ENCODE measurements at places on chromosomes 12 and 14.

- no peak for DNase-seq
These were observed 228.3 kb downstream of the RAD51B start for GRCh38 chr14:68047906-68048305.

GRCh38 chr14:23094666-23095195 lies at the start of gene ACIN1:
TSS of gene ACIN1 (minus strand) at chr14:23095136. CDS start at chr14:23095112, 24 bp downstream.
- no peak for DNase-seq

GRCh38 chr12:1282670-1283315 lies 291.8 kb downstream of the ERC1 start:
- DNase-seq: peak; percentile 79

- no peak for DNase-seq
These were observed 107.9 kb downstream of the PPM1H start for GRCh38 chr12:62827042-62827441.

DNA sequence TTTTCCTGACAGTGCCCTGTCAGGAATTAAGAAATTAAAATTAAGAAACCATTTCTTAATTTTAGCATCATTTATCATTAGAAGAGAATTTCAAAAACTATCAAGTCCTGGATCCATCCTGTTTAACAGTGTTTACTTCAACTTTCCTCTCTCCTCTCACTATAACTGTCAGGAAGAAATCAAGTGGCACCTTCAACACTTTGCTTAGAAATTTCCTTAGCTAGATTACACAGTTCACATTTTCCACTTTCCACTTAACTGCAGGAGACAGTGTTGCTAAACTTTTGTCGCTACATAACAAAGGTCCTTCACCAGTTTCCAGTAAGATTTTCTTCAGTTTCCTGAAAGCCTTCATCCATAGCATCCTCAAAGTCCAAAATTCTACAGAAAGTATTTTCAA lies 21.9 kb upstream of the OR10P1 start:
- DNase-seq: no peak

GRCh38 chr14:23548351-23549318 lies 2.9 kb downstream of the ZFHX2 start:
- no peak for DNase-seq

DNA sequence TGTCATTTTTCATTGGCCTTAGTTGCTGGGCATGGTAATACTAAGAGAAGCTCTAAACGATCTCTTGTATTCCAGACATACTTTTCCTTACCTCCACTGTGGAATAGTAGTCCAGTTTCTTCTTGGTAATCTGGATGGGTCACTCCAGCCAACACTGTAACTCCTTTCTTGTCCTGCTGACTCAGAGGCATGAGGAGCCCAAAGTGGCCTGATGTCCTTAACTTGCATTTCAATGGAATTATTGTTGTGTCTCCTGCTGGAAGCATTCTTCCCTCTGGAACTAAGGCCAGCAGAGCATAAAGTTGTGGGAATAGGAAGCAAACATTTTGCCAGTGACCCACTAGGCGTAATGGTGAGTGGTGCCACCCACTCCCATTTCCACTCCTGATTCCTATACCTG lies 33.1 kb downstream of the DAAM1 start:
- no peak for DNase-seq

DNA sequence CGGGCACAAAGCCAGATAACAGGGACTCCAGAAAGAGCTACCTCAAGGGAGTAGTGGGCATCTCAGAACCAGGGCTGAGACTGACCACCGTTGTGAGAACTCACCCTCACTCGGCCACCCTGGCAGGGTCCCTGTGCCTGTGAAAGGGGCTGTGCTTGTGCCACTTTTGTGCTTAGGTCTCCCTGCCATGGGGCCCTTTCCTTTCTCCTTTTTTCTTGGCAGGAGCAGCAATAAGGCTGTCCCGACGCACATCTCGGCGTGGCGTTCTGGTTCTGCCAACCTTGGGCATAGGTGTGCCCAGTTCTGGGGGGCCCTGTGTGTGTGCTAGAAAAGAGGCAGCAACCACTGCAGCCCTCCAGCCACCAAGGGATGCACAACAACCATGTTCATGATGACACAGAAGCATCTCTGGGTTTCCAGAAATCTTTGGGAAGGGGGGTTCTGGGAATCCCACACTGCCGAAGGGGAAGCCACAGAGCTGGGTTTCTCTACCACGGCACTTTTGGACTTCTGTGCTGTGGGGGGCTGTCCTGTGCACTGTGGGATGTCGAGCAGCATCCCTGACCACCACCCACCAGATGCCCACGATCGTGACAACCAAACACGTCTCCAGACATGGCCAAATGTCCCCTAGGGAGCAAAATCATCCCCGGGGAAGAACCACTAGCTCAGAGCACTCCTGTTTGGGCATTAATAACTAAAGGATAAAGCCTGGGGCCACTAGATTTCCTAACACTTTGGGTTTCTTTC lies 13.1 kb upstream of the TMEM119 start:
- DNase-seq: no peak

DNA sequence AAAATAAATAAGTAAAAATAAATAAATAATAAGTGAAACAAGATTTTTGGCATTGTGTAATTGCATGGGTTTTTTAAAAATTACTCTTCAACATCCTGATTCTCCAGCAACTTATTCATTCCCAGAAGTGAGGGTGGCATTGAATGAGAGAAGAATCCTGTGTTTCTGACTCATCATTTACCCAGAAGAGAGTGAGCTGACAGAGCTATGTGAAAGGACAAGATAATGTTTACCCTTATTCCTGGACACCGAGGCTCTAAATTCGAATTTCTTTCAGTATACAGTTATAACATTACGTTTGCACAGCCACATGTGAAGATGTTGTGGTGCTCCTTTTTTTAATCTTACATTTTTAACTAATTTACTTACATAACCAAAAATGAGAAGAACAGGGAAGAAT lies 36.4 kb downstream of the BBS10 start:
- DNase-seq: no peak

- peak; percentile 71 for DNase-seq
These were observed 54.3 kb upstream of the KCNJ8 start for GRCh38 chr12:21828779-21829178.

- DNase-seq: no peak
These were observed 61.1 kb downstream of the TESC start for GRCh38 chr12:117038023-117038680.

- DNase-seq: no peak
These were observed 1.1 kb downstream of the SMIM41 start for GRCh38 chr12:52080403-52081251.

DNA sequence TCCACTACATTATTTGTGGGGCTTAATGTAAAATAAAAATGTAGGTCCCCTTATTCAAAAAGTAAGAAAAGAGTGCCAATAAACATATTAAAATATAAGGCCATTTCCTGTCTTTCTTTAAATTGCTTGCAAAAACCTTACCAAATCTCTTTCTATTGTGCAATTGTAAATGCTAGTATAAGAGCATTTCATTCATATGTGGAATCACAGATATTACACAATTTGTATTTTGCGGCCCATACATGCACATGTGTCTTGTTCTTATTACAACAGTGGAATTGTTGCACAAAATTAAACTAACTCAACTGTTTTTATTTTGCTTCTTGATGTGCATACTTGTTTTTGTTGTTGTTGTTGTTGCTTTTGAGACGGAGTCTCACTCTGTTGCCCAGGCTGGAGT lies 20.1 kb upstream of the CRADD start:
- DNase-seq: no peak

DNA sequence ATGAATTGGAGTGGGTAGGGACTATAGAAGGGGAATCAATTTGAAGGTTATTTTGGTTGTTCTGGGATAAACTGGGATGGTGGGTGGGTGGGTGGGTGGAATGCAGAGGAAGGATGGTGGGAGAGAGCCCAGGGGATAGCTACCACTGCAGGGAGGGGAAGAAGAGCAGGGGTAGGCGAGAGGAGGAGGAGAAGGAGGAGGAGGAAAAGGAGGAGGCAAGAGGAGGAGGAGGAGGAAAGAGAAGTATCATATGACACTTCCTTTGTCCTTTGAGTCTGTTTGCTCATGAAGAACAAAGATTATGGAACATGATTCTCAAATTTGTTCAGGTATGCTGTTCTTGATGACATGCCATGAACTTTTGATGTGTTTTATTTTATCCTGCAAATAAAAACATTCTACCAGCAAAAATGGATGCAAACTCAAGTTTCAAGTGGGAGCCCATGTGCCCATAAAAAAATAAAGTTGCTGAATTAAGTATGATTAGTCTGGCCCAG lies 4.1 kb upstream of the BEST3 start:
- DNase-seq: no peak

DNA sequence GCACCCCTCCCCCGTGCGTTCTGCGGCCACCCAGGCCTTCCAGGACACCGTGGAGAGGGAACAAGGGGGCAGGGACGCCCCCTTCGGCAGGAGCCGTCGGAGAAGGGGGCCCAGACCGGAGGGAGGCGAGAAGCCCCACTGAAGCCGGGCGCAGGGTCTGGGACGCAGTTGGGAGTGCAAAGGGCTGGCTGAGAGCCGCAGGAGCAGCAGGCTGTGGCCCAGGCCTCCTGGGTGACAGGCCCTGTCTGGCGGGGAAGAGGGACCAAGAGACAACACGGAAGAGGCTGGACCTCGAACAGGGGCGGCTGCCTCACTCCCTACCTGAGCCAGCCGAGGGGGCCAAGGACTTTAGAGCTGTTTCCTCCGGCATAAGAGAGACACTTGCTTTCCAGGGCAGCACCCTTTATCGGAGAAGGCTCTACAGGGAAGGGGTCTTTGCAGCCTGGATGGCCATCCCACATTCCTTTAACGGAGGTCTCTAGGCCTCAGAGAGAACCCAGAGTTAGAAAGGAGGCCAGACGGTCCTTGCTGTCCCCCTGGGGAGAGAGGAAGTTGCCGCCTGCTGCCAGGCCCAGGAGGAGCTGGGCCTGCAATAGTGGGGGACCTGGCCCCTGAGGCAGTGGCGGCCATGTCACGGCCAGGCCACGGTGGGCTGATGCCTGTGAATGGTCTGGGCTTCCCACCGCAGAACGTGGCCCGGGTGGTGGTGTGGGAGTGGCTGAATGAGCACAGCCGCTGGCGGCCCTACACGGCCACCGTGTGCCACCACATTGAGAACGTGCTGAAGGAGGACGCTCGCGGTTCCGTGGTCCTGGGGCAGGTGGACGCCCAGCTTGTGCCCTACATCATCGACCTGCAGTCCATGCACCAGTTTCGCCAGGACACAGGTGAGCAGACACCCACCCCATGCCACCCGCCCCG lies 1.3 kb downstream of the DTX1 start:
- DNase-seq: no peak

GRCh38 chr12:96495155-96495554 lies 5.8 kb downstream of the CFAP54 start:
- DNase-seq: no peak

GRCh38 chr12:20731274-20731673 lies 36.1 kb downstream of the SLCO1C1 start:
- no peak for DNase-seq

DNA sequence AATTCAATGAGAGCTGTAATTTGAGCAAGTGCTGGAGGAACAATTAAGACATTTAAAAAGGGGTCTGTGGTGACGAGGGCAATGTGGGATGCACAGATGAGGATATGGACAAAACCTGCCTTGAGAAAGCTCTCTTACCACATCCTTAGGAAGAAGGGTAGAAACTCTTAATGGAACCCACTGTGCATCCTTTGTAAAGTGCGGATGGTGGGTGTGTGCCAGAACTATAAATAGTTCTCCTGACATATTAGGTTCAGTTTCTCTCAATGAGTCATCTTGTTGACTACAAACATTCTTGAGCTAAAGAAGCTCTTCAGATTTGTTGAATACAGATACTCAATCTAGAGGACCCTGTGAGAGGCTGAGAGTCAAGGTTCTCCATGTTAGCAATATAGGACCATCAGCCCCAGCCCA lies 106.1 kb upstream of the ANO4 start:
- no peak for DNase-seq

DNA sequence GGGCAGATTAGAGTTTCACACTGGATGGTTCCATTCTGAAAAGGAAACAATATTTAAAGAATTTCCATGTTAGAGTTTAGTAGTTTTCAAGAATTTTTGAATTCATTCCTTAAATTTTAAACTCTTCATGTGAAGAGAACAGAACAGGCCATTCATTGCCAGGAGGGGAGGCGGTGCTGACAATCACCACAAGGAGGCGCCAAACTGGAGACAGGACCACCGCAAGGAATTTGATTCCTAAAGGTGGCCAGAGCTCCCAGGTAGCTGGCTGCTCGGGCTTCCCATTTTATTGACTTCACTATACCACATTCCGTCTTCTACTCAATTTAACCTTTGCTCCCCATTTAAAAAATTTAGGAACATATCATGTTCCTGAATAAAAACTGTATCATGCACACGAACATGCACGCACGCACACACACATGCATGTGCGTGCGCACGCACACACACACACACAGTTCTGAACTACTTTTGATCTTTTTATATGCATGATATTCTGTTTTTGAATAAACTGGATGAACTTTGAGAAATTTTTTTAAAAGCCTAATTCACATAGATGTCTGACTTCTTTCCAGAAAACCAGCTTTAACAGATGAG lies 101.2 kb downstream of the NELL2 start:
- no peak for DNase-seq

- DNase-seq: no peak
These were observed 268.7 kb upstream of the PDE3A start for GRCh38 chr12:20099395-20100183.

GRCh38 chr14:87944987-87945604 lies 47.9 kb downstream of the GALC start:
- DNase-seq: peak; percentile 54

DNA sequence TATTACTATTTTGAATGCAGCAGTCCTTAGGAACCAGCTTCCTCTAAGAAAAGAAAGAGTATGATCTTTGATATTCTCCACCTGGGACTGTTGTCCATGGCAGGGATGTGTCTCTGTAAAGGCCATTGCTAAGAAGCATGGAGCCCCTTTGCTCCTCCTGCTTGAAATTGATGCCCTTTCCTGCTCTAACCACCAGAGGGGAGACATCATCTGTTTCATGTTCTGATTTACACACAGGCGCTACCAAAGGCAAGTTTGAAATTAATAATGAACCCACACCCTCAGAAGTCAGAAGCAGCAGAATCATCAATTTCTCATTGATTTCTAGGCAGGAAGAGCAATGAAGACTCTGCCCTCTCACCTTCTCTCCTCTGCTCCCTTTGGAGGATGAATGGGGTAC lies 253.8 kb downstream of the RMST start:
- peak; percentile 20 for DNase-seq

- no peak for DNase-seq
These were observed 15.2 kb upstream of the CSRNP2 start for GRCh38 chr12:51098611-51099010.

- DNase-seq: no peak
These were observed 1133.3 kb downstream of the AACS start for GRCh38 chr12:126198516-126198915.

- DNase-seq: no peak
These were observed 80.6 kb downstream of the PIWIL1 start for GRCh38 chr12:130418251-130418650.

DNA sequence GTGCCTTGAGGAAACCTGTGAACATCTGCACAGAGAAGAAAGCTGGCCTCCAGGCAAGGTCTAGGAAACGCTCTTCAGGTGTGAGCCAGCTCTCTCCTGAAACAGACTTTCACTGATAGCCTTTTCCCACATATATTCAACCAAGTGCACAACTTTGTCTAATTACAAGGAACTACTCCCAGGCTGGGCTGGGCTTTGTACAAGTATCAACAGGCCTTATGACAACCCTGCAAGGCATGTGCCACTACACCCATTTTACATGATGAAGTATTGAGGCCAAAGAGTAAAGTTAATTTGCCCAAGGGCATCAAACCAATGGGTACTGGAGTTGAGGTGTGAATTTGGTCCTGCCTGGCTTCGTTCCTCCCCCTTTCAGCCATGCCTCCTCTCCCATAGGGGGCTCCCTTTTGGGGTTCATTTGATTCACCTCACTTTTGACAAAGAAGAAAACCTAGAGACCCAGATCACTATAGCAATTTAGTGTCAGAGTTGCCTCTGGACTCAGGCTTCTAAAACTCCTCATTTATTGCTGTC lies 2.1 kb downstream of the CSRP2 start:
- DNase-seq: no peak

- DNase-seq: no peak
These were observed 86.3 kb upstream of the USP44 start for GRCh38 chr12:95637471-95638155.

Data from NCI-H446 (cell line).